HCT116 (cell line): ENCODE measurements at places on chromosomes 5 and 9. TPM values are rescaled to one million over a fixed set of nuclear protein-coding genes. Genes with fewer than 3 reads are reported as not detected.

TMEM171 gene
- 5.4 TPM for total RNA-seq

RASGEF1C gene
- 1.2 TPM for total RNA-seq

SLC36A2 gene
- total RNA-seq = not detected

F2RL1 gene
- 119 TPM for total RNA-seq

C6 gene
- 0.37 TPM for total RNA-seq

PDLIM4 gene
- not detected for total RNA-seq

NMUR2 gene
- not detected for total RNA-seq

OR13J1 gene
- not detected for total RNA-seq

- no peaks in the 10 kb centered on the region for H3K4me1 ChIP-seq
- no peak overlapping the region for H3K27ac ChIP-seq
- H3K4me3 ChIP-seq = no peak overlapping the region
- no peak for DNase-seq
- H3K36me3 ChIP-seq = no peaks in the 10 kb centered on the region
Observed at GRCh38 chr5:20470997-20471396, 483.0 kb upstream of the CDH18 start.

- H3K4me1 ChIP-seq = no peaks in the 10 kb centered on the region
- H3K36me3 ChIP-seq = no peaks in the 10 kb centered on the region
- DNase-seq = no peak
- peaks cover 14% of the 10 kb centered on the region; the same call in 1 of the 2 replicates for H3K27me3 ChIP-seq
- no peak overlapping the region for H3K4me3 ChIP-seq
Observed at GRCh38 chr5:169945831-169946261, 34.4 kb downstream of the INSYN2B start.

- no peaks in the 10 kb centered on the region for H3K27me3 ChIP-seq
- H3K4me3 ChIP-seq = no peak overlapping the region
- H3K36me3 ChIP-seq = no peaks in the 10 kb centered on the region
Observed at GRCh38 chr5:123285122-123286023, 137.8 kb downstream of the CEP120 start.
